ENCODE measurements at places on chromosomes 11 and 22.

- DNase-seq, result no peak
Measured at GRCh38 chr22:50587407-50587806, 4.8 kb upstream of the CHKB start.

DNA sequence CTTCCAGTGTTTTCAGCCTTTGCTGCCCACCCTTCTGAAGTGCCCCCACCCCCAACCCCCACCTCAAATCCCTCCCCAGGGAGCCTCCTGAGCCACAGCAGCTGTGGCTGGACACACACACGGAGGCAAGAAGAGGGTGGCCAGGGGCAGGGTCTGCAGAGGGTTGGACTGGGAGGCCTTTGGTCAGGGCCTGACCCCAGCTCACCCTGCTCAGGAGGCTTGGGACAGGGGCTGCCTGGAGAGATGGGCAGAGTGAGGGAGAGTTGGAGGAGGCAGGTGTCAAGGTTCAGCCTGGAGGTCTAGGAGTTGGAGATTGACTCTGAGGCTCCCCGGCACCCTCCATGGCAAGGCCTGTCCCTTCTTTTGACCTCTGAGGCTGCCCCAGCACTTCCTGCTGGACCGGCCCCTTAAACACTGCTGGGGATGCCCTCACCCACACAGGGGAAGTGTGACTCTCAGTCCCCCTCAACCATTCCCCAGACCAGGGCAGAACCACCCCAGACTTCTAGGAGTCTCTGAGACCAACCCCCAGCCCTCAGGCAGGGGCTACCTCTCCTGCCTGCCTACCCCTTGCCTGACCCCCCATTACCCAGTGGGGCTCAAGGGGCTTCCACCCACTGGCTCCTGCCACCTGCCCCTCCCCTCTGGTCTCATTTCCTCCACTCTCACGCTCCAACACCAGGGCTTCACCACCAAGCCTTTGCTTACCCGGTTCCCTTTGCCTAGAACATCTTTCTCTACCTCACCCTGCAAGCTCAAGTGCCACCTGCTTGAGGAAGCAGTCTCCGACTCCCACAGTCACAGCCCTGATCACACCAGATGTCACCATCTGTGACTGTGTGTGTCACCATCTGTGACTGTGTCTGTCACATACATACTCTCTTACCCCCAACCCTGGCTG is 8.6 kb downstream of the ARAP1 start:
- no peak for DNase-seq

- DNase-seq, result no peak
Measured at GRCh38 chr11:86152006-86152862, 83.3 kb upstream of the PICALM start.

DNA sequence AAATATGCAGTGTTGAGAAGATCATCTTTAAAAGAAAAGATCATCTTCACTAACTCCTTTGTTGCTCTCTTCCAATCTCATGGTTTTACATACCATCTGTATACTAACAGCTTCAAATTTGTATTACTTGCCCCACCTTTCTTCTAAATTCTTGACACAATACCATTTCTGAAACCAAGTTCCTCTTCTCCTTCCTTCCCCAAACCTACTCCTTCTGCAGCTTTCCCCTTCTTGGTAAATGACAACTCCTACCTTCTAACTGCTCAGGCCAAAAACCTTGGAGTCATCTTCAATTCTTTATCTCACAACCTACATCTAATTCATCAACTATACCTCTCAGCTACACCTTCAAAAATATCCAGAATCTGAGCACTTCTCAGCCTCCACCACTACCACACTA is 9.3 kb downstream of the PRCP start:
- no peak for DNase-seq

GRCh38 chr11:118170882-118171268 is 5.6 kb downstream of the SCN2B start:
- no peak for DNase-seq
